Activated effector memory CD4-positive, alpha-beta T cell treated with anti-CD3 and anti-CD28 coated beads, Interleukin-2, amount 50 U/mL, for 16 hours (primary cell): ENCODE measurements at places on chromosomes 2 and 18.

GRCh38 chr2:134460583-134460998 lies 206.7 kb downstream of the MGAT5 start:
- no peak for DNase-seq

- DNase-seq = no peak
Measured at GRCh38 chr2:179354739-179355537, 90.3 kb upstream of the SESTD1 start.

GRCh38 chr2:120265006-120265405 lies 12.4 kb downstream of the RALB start:
- DNase-seq = no peak

GRCh38 chr2:133241224-133241571 lies 327.1 kb downstream of the NCKAP5 start:
- no peak for DNase-seq

GRCh38 chr18:26734760-26735159 lies 130.7 kb downstream of the AQP4 start:
- DNase-seq = no peak

DNA sequence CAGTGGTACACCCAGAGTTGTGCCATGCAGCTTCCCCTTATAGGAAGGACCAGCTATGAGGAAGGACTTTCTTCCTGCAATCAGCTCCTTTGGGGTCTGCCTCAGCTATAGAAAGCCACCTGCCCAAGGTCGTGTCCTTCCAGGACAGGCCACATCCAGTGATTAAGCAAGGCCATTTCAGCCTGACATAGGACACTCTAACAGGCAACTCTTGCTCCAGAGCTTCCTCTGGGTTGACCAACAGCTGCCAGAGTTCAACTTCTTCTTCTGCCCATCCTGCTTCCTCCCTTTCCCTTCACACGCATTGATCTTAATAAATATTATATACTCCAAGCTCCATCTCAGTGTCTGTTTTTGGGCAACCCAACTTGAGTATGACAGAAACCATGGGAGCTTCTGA lies 12.8 kb downstream of the LRP2 start:
- DNase-seq = no peak

- no peak for DNase-seq
Measured at GRCh38 chr2:42314892-42315468, 46.0 kb downstream of the COX7A2L start.

GRCh38 chr2:216775043-216775453 lies 79.7 kb upstream of the IGFBP5 start:
- no peak for DNase-seq

DNA sequence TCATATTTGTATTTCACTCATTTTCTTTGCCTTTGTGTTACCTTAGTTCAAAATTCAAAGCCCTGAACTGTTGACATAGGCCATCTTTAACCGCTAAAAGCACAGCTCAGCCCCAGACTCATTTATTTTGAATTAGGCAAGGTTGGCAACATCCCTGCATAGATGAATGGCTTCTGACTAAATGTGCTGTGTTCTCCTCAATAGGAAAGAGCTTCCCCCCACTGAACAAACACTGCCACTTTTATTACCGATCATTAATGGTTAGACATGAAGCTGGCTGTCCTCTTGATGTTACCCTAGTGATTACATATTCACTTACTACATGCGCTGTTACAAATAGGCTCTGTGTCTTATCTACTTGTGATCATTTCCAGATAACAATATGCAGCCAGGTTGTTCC lies 170.7 kb downstream of the ADCYAP1 start:
- DNase-seq = no peak

DNA sequence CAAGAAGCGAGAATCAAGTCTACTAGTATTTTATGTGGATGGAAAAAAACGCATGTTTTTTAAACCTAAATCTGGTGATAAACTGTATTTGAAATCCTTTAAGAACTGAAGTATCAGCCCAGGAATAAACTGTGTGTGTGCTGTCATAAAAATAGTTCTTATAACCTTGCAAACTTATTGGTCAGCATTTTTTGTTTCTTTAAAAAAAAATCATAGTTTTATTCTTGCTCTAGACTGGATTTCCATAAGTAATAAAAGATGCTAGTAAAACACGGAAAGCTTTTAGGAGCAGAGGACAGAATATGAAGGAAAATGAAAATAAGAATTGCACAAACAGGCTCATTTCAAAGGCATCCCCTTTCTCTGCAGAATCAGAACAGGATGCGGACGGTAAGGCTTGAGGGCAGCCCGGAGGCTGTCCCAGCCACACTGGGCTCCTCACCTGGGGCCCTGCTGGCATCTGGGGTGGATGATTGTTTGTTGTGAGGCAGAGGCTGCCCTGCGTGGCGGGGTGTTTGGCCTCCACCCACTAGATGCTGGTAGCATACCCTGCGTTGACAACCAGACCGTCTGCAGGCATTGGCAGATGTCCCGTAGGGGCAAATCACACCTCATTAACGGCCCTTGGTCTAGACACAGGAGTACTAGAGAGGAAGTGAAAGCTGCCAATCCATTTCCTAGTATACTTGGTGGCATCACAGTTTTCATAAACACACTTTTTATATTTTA lies 52.5 kb downstream of the MBP start:
- peak; percentile 68 for DNase-seq
